ENCODE measurements at places on chromosomes 2 and 18.

DNA sequence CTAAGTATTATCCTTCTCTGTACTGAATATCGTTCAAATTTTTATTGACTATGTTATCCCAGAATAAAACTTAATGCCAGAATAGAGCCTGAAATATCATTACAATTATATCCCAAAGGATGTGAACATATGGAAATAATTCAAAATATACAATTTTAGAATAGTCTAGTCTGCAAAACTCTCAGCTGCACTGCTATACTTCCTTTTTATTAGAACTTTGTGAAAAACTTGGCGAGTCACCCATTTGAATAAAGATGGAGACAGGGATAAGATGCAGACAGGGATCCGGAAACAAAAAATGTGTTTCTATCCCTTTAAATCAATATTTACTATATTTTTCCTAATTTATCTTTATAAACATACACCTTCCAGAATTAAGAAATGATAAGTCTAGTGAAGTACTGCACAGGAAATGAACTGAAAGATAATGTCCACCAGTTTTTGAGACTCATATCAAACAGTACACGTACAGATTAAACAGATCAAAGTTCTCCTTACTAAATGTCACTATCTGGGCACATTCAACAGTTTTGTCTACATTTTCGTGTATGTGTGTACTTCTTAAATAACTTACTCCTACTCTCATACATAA lies 107.8 kb downstream of the MEP1B start:
- no peak for DNase-seq

DNA sequence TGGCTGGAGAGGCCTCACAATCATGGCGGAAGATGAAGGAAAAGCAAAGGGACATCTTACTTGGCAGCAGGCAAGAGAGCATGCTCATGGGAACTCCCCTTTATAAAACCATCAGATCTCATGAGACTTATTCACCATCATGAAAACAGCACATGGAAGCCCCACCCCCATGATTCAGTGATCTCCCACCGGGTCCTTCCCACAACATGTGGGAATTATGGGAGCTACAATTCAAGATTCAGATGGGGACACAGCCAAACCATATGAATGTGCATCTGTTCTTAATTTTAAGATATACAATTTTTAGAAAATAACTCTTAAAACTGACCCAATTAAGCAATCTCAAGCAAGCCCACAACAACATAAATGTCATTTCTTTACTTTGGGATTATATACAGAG lies 12.6 kb downstream of the C18orf63 start:
- DNase-seq, result no peak

DNA sequence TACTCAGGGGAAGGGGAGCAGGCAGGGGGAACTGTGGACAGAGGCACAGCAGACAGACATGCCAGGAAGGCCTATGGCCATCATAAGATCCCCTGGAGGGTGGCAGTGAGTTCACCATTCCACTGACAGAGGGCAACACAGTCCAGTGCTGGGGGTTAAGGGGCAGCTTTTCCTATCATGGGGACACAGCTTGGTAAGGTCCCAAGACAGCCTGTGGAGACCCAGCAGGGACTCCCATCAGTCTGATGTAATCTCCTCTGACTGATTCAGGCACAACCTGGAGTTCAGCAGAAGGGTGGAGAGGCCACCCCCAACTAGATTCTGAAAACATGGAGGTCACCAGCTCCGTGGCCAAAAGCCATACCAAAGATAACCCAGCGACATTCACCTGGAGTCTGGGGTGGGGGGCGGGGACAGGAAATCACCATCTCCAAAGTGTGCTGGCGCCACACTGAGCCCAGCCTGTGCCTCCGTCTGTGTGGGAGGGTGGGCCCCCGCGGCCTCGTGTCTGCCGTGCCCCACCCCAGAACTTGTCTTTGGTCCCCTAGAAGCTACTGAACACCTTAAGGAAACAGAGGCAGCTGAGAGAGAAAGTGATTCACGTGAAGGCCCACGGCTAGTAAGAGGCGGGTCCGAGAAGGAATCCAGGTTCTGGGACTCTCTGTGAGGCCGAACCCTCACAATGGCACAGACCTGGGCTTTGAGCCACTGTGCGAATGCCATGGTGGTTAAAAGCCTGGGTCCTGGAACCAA lies 28.6 kb downstream of the DNMT3A start:
- no peak for DNase-seq

DNA sequence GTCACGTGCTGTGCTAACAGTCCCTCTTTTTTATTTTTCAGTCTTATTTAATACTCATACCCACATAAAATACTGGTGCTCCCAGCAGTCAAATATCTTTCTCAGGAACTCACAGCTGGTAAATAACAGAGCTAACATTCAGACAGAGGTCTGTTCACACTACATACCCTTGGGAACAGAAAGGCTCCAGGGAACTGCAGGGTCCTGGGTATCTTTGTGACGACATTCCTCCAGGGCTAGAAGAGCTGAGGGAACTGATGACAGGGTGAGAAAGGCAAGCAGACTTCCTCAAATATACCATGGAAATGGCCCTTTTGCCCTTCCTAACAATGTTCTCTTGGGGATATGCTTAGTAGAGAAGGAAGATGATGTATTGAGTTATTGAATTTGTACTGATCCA lies 19.3 kb downstream of the PDE6D start:
- no peak for DNase-seq

DNA sequence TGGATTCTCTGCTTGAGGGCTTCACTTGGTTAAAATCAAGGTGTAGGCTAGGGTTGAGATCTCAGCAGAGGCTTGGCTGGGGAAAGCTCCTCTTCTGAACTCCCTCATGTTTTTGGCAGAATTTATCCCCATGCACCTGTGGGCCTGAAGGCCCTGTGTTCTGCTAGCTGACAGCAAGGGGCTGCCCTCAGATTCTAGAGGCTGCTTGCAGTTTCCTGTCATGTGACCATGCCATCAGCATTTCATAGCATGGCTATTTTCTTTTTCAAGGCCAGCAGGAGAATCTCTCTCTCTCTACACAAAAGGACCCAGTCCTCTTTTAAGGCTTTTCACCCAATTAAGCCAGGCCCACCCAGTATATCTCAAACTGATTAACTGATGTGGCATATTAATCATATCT lies 514.8 kb upstream of the HNMT start:
- DNase-seq, result no peak

DNA sequence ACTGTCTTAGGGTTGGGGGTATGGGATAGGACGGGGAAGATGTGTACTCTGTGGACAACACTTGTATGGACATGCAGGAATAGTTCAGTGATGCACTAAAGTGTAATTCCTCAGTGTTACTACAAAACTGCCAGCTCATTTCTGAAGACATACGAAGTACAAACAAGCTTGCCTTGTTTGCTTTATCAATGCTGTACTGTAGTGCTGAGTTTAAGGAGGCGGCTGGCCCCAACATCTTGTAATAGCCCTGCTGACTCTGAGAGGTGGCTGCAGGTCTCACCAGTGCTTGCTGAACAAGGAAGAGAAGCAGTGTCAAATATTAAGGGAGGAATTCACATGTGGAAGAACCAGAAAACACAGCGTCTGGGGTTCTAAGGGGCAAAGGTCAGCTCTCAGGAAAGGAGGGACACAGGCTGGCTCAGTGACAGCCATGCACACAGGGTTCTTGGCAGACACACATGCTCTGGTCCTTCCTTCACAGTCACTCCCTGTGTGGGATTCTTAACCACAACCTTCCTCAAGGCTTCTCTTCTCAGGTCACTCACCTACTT lies 39.8 kb upstream of the EVA1A start:
- no peak for DNase-seq

GRCh38 chr18:54813977-54814565 lies 14.2 kb upstream of the RAB27B start:
- no peak for DNase-seq

- DNase-seq, result no peak
Measured at GRCh38 chr2:38737925-38738324, 13.2 kb downstream of the SRSF7 start.

DNA sequence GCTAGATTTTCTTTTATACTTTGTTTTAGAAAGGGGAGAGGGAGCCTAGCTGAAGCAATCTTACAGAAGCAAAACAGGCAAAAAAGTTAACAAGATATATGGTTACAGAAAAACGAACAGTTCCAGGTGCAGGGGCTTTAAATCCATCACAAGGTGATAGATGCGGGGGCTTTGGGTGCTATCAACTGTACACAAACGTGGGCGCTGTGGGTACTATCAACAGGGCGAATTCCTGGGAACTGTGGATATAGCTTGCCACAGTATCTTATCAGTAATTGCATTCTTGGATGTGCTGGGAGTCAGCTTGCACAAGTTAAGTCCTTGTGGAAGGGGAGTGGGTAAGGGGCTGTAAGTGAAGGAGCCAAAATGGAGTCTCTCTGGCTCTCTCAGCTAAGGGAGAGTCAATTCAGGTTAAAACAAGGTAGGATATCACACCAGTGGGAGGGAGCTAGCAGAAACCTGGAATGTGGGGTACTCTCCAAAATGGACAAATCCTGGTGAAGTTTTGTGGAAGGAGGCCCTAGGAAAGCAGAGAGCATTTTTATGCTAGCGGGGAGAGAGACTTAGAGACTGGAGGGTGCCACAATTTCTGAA lies 325.8 kb upstream of the SPHKAP start:
- no peak for DNase-seq

DNA sequence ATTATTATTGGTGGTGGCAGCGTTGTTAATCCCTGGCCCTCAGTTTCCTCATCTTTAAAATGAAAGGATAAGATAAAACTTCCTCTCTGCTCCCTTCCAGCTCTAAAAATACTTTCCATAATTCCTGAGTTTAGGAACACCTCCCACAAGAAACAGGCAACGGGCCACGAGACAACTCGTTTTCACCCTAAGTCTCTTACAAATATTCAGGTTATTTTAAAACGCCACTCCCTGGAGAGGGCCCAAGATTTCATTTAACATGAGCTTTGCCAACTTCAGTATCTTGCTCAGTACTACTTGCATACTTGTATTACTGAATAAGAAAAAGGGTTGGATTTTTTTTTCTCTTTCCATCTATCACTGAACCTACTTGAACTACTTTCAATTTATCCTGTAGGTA lies 611.1 kb upstream of the FANCL start:
- no peak for DNase-seq

DNA sequence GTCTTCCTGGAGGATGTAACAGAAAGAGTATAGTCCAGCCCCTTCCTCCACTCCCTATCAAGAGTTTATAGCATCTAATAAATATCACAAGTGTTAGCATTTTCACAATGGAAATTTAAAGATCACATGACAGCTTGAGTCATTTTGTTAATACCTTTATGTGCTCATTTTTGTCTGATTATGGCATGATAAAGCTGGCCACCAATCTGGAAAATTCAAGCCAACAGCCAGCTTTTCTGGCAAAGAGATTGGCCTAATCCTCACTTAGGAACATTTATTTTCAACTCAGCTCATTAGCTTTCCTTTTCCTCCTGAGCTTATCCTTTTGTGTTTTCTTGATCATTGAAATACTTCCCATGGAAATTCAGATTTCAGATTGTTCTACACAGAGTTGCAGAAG lies 262.9 kb upstream of the RBMS1 start:
- no peak for DNase-seq

GRCh38 chr18:30280186-30280585 lies 762.4 kb downstream of the DSC3 start:
- DNase-seq, result no peak

GRCh38 chr2:143463719-143464118 lies 334.5 kb downstream of the ARHGAP15 start:
- no peak for DNase-seq

DNA sequence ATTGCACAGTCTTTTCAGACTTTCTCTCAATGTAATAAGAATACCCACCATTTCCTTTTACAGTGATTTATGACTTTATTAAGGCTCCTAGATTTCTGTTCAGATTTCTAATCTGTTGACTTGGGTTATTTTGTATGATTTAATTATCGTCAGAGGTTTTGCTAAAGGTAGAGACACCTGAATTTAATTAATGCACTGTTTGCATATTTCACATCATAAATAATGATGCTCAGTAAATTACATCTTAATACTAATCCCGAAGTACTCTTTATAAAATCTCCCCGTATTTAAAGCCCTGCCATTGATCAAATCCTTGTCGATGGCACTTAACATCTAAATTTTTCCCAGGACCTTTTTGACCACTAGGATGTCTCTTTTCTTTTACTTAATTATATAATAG lies 399.9 kb downstream of the MEIS1 start:
- no peak for DNase-seq

- no peak for DNase-seq
Measured at GRCh38 chr18:26386441-26386840, 160.2 kb downstream of the TAF4B start.

- no peak for DNase-seq
Measured at GRCh38 chr2:231396058-231396821, 730 bp downstream of the B3GNT7 start.

DNA sequence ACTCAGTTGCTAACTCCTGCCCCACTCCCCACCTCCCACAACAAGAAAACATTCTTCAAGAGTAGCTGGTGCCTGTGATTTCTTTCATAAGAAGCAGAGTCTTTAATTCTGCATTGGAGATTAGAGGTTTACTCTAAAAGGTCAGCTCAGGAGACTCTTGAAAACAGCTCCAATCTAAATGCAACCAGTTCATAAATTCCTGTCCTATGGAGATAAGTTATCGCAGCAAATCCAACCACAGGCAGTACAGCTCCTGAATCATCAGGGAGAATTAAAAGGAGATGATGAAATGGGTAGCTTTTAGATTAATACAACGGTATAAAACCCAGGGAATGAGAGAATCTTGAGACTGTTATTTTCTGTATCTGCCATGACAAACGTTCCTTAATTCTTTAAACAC lies 130.7 kb downstream of the SOCS6 start:
- no peak for DNase-seq

- DNase-seq, result no peak
Measured at GRCh38 chr18:79973517-79973916, 9.1 kb downstream of the HSBP1L1 start.

DNA sequence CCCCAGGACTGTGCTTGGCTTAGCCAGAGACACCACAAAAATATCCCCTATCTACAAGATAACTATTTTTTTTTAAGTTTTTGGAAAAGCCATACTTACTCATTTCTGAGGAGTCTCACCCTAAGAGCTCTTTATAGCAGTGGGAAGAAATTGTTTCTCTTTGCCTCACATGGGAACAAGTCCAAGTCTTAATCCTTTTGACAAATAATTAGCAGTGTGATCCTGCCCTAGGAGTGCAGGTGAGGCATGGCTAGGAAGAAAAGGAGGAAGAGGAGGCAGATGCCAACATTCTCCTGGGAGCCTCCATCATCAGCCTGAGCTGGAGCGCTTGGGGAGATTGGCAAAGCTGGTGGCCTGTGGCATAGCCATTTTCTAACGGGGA lies 115.6 kb downstream of the STPG4 start:
- DNase-seq, result no peak

DNA sequence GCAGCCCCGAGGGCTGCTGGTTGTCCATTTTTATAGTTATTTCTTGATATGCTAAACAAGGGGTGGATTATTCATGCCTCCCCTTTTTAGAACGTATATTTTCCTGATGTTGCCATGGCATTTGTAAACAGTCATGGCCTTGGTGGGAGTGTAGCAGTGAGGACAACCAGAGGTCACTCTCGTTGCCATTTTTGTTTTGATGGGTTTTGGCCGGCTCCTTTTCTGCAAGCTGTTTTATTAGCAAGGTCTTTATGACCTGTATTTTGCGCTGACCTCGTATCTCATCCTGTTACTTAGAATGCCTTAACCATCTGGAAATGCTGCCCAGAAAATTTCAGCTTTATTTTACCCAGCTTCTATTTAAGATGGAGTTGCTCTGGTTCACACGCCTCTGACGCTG lies 825.8 kb upstream of the CDH2 start:
- DNase-seq, result no peak

- no peak for DNase-seq
Measured at GRCh38 chr2:128543646-128544045, 225.0 kb upstream of the HS6ST1 start.

- DNase-seq, result no peak
Measured at GRCh38 chr2:237726401-237726830, 72.2 kb upstream of the RBM44 start.

GRCh38 chr2:194725169-194725568 lies 931.9 kb upstream of the SLC39A10 start:
- DNase-seq, result no peak

Data from cortex of kidney (tissue), 1 donor.